Stimulated activated naive CD4-positive, alpha-beta T cell treated with Interleukin-2 at 50 U/mL for 16 hours (primary cell): ENCODE measurements at places on chromosomes 16 and 17.

GRCh38 chr17:50564916-50565315, 4.4 kb downstream of the CACNA1G start:
- DNase-seq: no peak

GRCh38 chr16:23048164-23048563, 101.1 kb downstream of the USP31 start:
- no peak for DNase-seq

DNA sequence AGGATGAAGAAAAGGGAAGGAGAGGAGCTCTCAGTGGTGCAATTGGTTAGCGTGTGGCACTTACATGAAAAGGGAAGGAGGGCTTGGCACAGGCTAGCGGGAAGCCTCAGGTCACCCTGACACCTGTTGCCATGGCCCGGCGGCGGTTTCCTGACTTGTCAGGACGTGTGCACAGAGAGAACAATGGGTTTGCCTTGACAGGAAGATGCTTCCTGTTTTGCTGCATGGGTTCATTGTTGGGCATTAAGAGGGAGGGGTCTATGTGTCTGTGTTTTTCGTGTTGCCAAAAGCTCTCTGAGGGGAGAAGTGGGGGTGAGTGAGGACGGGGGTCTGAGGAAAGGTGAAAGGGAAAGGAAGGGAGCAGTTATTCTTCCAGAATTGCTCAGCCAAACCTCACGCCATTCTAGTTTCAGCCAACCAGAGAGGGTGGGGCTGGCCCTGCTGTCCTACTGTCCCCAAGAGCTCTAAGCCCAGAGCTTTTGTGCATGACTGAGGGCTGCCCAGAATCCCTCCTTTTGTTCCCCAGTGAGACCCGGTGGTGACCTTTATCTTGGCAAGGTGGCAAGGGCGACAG, 17.1 kb upstream of the CCR7 start:
- DNase-seq: no peak

- peak; percentile 92 for DNase-seq
Observed at GRCh38 chr17:17476865-17477467, at the start of gene MED9. TSS of gene MED9 (plus strand) at chr17:17477000. CDS start at chr17:17477042, 42 bp downstream.

DNA sequence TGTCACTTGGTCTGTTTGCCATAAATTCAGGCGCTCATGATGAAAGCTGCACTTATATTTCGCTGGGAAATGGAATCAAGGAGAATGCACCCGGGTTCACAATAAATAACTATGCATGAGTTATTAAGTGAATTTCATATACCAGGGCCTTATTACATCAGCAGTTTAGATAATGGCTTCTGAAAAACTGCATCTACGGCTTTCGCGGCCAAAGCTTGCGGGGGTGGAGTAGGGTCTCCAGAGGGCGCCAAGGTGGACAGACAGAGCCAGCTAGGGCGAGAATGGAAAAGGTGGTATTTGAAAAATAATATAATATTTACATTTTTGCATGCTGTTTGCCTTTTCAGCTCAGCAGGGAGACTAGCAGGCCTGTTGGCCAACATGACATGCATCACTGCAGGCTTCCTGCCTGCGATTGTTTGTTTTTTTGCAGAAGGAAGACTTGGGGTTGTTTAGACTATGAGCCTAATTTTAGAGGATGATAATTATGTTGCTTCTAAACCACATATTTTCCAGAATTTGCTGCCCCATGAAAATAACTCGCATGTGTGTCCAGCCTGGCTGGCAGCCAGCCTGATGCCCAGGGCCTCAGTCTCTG, 173.8 kb upstream of the IRX3 start:
- no peak for DNase-seq

GRCh38 chr16:31467151-31467773, 4.7 kb upstream of the TGFB1I1 start:
- DNase-seq: no peak

- DNase-seq: no peak
Observed at GRCh38 chr17:40460604-40460967, 17.3 kb downstream of the IGFBP4 start.
